Fibroblast of skin of back (primary cell): ENCODE measurements at places on chromosomes 2 and 18.

GRCh38 chr2:66202586-66202985 is 232.3 kb upstream of the MEIS1 start:
- no peak for DNase-seq

- no peak for DNase-seq
Measured at GRCh38 chr2:100682536-100682935, 119.7 kb downstream of the PDCL3 start.

DNA sequence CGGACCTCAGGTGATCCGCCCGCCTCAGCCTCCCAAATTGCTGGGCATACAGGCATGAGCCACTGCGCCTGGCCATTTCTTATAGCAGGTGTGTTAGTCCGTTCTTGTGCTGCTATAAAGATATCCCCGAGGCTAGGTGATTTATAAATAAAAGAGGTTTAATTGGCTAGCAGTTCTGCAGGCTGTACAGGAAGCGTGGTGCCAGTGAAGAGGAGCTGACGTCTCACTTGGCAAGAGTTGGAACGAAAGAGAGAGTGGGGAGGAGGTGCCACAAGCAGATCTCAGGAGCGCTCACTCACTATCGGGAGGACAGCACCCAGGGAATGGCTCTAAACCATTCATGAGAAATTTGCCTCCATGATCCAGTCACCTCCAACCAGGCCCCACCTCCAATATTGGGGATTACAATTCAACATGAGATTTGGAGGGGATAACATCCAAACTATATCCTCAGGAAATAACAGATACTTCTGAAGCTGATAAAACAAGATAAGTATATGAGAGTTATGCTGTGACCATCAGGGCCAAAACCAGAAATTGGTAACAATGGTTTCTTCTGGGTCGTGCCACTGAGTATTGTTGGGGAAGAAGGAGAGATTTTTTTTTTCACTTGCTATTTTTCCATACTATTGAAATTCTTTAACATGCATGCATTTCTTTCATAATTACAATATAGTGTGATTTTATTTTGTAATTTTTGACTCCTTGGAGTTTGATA is 7.4 kb upstream of the RMC1 start:
- no peak for DNase-seq

DNA sequence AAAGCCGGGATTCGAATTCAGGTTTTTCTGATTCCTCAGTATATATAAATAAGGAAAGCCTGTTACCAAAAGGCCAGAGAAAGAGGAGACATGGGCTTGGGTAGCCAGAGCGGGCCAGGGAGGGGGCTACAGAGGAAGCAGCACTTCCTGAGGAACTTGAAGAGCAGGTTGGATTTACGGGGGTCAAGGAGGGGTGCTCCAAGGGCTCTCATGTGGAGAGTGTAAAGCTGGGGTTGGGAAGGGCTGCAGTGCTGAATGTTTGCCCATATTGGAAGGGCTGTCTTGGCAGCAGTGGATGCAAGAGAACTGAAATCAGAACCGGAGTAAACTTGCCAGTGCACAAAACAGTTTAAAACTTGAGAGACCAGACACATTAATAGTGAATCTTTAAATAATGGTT is 511.5 kb downstream of the CNTNAP5 start:
- DNase-seq: no peak

GRCh38 chr2:182715121-182715891 is 751 bp upstream of the DNAJC10 start:
- peak; percentile 30 for DNase-seq

GRCh38 chr18:27175914-27176313 is 9.2 kb downstream of the CHST9 start:
- DNase-seq: no peak

DNA sequence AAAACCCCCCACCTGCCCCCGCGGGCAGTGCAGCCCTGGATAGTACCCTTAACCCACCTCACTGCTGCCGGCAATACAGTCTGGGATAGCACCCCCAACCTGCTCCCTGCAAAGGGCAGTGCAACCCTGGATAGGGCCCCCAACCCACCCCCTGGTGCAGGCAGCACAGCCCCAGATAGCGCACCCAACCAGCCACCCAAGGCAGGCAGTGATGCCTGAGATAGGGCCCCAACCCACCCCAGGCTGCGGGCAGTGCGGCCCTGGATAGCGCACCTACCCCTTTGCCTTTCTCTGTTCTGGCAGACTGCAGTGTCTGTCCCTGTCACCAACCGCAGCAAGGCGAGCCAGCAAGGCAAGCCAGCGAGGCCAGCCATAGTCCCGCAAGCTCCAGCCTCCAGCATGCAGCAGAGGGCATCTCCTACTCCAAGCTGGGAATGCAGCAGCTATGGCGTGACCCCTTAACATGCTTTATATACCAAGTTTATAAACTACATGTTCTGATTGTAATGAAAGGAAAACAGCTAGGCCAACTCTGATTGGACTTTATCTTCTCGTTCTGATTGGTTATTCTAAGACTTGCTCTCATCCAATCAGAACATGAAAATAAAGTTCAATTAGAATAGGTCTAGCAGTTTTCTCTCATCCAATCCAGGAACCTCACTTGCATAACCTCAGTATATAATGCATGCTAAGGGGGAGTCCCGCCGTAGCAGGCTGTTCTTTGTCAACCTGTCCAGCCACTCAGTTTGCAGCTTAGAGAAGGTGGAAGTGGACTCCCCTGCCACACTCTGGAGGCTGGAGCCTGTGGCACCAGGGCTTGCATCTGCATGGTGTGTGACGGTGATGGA is 34.1 kb upstream of the ANKRD62 start:
- DNase-seq: no peak

GRCh38 chr2:29213888-29214291 is 98.7 kb downstream of the CLIP4 start:
- DNase-seq: no peak

DNA sequence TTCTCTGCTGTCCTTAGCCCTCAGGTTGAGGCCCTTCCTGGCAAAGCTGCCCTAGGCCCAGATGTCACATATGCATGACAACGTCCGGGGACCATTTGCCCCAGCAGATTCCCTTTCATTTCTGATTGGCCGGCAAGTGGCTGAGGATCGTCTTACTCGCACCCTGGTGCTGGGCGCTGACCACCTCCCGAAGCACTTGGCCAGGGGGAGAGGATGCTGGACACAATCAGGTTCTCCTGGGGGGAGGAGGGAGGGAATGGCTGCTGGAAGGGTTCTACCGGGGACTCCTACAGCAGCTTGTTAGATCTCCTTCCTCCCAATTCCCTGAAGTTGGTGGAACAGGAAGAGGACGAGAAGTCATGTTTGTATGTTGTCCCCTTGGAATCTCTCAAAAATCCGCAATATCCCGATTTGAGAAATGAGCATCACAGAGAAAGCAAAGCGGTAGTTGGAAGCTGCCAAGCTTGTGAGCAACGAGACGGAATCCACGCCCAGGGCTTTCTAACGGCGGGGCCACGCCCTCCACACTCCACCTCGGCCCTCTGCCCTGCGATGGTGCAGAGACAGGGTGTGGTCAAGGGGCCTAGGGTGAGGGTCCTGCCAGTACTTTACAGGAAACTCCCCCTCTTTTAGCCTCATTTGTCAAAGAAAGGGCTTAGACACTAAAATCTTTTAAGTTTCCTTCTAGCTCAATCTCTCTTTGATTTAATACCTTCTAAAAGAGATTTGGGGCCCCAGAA is 61.8 kb upstream of the YWHAQ start:
- no peak for DNase-seq

GRCh38 chr2:29119211-29119610 is 4.0 kb downstream of the CLIP4 start:
- no peak for DNase-seq

DNA sequence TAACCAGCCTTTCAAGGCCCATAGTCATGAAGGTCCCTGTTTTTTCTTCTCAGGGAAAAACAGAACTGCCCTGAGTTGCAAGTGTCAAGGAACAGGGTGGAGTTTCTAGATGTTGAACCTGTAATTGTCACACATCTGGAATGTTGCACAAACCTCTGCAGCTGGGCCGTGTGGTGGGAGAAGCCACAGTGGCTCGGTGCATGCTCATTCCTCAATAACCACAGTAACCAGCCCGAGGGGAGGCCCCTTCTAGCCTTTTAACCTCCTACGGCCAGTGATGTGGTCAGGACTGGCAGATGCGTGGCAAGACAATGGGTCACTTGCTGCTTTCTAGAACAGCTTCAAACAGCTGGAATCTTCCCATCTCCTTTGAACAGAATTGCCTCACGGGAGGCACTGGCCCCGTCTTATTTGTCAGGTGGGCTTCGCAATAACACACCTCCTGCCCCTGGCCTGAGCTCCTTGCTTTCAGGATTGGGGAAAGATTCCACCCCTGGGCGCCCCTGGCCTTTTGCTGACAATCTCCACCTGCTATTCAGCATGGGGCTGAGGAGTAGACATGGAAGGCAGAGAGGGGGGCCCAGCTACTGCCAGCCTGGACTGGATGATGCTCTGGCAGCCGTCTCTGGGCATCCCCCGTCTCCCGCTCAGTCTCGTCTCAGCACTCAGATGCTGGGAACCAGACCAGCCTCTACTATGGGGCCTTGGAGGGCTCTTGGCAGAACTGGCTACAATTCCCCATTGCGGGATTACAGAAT is 102.9 kb downstream of the KLHL29 start:
- peak; percentile 31 for DNase-seq

GRCh38 chr2:108910541-108911396 is 78.3 kb downstream of the EDAR start:
- no peak for DNase-seq
